ENCODE measurements at places on chromosomes 16 and 17.

DNA sequence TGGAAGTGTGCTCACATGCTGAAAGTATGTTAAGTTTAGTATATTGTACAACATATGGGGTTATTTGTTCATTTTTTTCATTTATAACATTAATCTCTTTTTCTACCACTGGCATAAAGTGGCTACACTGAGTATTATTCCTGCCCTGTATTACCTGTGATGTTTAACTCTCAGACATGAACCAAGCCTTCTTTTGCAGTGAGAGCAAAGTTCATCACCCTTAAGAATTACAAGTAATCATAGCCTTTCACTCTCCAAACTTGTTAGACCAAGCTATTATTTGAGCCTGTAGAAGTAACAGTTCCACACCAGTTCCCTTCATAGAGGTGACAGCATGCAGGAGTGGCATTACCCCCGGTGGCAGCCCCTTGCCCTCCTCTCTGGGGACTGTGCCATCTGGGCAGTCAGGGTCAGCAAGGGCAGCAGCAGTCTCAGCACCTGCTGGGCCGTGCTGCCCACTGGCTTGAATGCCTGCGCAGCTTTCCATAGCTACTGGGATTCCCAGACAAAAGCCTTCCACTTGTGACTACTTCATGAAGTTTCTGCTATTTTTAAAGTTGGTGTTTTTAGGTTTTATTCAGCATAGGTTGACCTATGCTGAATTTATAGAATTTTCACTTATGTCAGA, 71.3 kb downstream of the TMC6 start:
- no peak for DNase-seq

- no peak for DNase-seq
Observed at GRCh38 chr17:40812639-40813038, 9.8 kb downstream of the KRT10 start.

- DNase-seq, result no peak
Observed at GRCh38 chr16:7405166-7405565, 72.5 kb downstream of the RBFOX1 start.

DNA sequence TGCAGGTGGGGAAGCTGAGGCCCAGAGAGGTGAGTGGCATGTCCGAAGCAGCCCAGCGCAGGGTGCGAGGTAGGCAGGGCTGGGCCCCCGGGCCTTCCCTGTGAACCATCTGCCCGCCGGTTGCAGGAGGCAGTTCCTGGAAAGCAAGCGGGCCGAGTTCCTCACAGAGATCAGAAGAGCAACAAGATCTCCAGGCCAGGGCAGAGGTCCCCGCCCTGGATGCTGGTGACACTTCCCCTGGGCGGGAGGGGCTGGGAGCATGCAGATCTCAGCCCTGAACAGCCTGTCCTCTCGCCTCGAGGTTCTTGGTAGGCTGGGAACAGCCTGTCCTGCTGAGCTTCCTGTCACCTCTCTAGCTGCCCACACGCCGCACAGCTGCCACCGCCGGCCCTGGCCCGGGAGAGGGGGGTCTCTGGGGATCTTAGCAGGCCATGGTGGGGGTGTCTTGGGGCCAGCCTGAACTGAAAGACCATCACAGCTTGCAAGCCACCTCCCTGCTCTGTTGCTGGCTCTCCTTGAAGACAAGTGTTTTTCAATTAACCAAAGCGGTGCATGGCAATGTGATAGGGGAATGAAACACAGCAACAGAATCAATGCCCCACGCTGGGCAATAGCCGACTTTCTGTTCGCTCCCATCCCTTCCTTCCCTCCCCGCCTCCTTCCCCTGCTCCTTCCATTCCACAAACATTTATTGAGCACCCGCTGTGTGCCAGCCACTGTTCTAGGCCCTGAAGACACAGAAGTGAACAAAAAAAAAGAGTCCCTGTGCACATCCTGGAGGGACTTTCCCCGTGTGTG, 31.7 kb downstream of the SOCS1 start:
- peak; percentile 57 for DNase-seq

GRCh38 chr17:46789610-46790009, 28.9 kb downstream of the WNT3 start:
- no peak for DNase-seq

DNA sequence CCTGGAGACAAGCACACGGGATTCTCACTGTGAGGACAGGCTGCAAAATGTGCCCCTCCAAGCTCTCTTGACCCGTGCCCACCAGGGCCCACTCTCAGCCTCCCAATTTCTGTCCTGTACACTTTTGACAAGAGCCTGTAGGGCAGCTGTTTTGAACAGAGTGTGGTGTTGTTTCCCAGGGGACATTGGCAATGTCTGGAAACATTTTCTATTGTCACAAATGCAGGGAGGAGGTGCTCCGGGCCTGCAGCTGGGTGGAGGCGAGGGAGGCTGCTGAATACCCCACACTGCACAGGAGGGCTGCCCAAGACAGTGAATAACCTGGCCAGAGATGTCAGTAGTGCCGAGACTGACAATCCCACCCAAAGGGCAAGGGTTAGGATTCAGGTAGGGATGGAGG, 10.5 kb downstream of the CEP295NL start:
- no peak for DNase-seq

DNA sequence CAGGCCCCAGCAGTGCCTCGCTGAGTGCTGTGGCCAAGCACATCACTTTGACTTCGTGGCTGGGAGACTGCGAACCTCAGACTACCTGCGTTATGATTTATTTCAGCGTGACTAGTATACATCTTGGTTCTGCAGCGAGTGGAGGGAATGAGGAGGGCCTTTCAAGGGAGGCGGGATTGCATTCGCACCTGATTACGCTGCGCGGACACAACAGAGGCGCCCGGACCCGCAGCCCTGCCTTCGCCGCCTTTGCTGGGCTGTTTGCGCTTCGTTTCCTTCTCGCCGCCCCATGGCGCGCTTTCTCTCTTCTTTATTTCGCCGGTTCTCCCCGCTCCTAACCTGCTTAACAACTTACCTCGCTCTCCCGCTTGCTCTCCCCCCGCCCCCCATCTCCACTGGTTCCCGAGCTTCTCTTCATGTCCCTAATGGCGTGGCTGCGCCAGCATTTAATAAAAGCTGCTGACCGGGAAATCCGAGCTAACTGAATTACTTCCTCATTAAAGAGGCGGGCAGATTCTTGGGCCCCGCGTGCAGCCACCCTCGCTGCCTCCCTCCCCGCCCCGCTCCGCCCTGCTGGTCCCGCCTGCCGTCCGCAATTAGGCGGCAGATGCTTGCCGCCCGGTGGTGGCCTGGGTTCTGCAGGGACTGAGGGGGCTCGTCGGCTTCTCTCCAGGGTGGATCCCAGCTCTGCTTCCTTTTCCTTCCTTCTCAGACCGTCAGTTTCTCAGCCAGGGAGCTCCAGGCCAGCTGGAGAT, 257.6 kb upstream of the SDK2 start:
- no peak for DNase-seq

DNA sequence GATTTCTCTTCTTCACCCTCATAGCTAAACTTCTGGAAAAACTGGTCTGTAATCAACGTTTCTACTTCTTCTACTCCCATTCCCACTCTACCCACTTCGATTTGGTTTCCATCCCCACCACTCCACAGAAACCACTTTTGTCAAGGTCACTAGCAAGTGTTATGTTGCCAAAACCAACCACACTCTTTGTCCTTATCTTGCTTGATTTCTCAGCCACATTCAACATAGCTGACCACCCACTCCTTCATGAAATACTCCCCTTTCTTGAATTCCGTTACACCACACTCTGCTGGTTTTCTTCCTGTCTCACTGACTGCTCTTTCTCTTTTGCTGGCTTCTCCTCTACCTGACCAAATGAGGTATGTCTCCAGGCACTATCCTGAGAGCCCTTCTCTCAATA, 11.9 kb downstream of the IKZF3 start:
- DNase-seq, result no peak

DNA sequence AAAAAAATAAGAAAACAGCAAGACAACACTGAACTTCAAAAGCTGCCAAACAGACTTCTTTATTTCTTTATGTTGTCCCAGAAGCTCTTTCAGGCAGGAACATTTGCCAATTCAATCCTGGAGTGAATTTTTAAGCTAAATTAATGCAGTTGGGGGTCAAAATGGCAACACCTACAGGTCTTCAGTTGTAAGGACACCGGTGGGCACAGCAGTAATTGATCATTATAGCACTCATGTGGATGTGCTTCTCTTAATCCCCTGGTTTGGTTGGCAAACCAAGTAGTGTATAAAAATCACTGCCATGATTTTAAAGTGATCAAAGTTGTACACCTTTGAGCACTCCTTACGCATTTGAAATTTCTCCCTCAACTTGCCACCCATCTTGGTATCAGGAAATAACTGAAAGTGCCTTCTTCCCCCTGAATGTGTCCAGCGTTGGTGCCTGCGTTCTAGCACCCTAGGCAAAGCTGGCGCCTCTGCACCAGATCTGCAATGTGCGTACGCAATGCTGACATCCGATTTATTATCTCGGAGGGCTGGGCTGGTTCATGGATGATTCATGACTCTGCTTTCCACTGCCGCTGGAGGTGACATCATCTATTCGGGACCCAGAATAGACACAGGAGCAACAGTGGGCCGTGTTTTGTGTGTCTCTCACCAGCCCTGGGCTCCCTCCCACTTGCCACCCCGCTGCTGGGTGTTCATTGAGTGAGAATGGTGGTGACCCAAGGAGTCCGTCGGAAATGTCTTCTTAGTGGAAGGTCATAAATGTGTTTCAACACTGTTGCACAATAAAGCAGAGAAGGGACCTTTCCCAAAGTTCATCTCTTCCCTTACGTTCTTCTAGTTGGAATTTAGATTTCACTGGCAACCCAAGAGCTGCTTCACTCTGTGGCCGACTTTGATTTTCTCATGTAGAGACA, 203.4 kb downstream of the CCDC182 start:
- no peak for DNase-seq

DNA sequence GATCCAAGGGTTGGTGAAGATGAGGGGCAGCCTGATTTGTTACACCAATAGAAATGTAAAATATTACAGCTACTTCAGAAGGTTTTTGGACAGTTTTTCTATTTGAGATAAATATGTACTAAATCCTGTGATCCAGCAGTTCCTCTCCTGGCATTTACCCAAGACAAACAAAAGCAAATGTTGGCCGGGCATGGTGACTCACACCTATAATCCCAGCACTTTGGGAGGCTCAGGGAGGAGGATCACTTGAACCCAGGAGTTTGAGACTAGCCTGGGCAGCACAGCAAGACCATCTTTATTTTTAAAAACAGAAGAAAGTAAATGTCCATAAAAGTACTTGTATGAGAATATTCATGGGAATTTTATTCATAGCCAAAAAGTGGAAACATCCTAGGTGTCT, 64.8 kb upstream of the MRC2 start:
- no peak for DNase-seq

GRCh38 chr16:68227183-68227793, 8.6 kb downstream of the ESRP2 start:
- DNase-seq, result peak; percentile 25

- DNase-seq, result no peak
Observed at GRCh38 chr17:22268214-22268911, 576.0 kb downstream of the KCNJ18 start.

DNA sequence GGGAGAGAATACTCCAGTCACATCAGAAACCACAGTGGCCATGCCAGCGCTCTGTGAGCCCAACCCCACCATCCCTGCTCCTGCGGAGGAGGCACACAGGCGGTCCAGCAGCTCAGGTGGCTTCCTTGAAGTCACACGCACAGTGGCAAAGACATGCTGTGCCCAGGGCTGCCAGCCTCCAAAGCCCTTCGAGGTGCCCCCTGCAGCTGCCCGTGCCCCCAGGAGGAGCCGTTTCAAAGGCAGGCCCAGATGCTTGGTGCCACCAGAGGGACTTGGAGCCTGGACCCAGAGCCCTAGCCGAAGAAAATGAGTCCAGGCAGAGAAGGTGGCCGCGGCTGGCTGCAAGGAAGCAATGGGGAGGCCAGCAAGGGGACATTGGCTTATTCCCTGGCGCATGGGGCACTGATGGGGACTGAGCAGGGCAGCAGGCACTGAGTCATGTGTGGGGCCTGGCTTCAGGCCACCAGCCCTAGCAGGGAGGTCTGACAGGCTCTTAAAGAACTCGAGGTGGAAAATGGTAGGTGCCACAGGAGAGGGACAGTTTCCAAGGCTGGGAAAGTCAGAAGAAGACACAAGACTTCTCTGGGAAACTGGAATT, 17.2 kb upstream of the CACNG1 start:
- no peak for DNase-seq

- no peak for DNase-seq
Observed at GRCh38 chr17:48626245-48627117, at the start of gene HOXB9. Gene HOXB9, minus strand, starts transcription at chr17:48626358. Its CDS starts 89 bp downstream, at chr17:48626269.

DNA sequence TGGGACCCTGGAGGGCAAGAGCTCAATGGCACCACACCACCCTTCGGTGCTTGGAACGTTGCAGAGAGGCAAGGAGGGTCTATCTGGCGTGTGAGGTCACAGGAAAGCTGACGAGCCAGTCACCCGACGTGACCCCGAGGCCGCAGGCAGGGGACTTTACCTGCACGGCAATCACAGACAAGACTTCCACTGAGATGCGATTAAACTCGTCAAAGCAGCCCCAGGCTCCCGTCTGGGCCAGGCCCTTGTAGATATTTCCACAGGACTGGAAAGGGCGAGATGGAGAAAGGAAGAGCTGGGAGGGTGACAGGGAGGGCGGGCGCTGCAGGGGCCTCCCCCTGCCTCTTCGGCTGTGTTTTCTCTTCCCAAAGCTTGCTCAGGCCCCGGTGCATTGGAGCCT, 78.3 kb downstream of the DNAH17 start:
- no peak for DNase-seq

DNA sequence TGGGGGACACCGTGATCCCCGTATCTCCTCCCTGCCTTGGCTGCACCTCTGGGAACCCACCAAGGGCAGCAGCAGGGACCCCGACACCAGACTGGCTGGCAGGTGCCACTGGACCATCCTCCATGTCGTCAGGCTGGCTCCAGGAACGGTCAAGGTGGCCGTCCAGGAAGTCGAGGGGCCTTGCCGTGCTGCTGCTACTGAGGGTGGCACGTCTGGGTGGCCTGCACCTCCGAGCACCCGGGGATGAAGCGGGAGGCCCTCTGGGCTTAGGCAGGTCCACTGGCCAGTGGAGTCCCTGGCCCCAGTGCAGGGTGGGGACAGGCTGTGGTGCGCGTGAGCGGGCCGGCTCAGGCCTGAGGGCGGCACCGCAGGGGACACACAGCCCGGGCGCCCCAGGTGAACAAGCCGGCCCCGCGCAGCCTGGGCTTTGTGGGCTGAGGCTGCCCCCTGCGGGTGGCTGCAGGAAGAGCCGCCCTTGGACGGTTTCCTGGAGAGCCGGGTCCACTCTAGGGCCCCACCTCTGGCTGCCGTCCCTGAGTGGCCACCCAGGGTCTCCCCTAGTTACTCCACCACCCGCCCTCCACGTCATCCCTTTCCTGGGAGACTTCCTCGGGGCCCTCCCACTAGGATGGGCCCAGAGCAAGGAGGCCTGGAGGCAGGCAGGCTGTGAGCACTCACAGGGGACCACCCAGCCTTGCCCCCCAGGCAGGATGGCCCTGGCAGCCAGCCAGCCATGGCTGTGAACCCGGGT, 42.8 kb upstream of the ZC3H18 start:
- DNase-seq, result no peak

DNA sequence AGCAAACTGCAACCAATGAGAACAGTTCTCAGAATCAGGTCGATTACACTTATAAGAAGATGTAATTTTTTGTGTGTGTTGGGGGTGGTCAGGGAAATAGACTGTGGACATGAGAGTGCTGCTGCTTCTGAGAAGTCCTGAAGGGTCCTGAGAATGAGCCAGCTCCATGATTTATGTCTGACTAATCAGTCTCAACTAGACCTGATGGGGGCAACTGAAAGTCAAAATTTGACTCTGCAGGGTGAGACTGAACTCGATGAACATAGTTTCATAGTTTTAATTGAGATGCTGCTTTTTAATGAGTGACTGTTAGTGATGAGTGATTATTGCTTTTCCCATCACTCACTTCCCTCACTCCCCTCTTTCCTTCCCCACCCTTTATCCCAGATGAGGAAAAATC, 37.3 kb downstream of the SMARCE1 start:
- no peak for DNase-seq

All from GM12878 (cell line).